Right atrium auricular region (tissue), 2 donors: ENCODE measurements at places on chromosomes 4 and X. TPM values are rescaled to one million over a fixed set of nuclear protein-coding genes. Genes with fewer than 3 reads are reported as not detected.

DNA sequence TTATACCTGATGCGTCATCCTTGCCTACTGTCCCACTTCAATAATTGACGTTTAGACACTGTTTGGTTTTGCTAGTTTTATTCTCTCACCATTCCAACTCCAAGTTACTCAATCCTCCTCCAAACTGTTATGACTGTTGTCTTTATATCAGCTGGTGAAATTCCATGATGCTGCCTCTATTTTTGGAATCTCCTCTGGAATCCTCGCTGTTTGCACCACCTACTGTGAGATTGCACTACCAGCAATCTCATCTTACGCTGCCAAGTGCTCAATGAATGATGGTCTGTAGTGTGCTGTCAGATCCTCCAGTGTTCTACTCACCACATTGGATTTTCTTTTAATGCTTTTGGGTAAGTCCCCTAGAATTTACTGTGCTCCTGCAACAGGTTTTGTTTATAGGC lies 13.2 kb upstream of the PCDH18 start:
- no peak overlapping the region for H3K27ac ChIP-seq
- H3K4me3 ChIP-seq = no peak overlapping the region
- no peaks in the 10 kb centered on the region for H3K27me3 ChIP-seq
- DNase-seq = no peak

Gene IL13RA2
- 0.47 TPM for total RNA-seq

Gene GATA1
- total RNA-seq = 0.20 TPM

Gene SPANXA2
- not detected for total RNA-seq

DNA sequence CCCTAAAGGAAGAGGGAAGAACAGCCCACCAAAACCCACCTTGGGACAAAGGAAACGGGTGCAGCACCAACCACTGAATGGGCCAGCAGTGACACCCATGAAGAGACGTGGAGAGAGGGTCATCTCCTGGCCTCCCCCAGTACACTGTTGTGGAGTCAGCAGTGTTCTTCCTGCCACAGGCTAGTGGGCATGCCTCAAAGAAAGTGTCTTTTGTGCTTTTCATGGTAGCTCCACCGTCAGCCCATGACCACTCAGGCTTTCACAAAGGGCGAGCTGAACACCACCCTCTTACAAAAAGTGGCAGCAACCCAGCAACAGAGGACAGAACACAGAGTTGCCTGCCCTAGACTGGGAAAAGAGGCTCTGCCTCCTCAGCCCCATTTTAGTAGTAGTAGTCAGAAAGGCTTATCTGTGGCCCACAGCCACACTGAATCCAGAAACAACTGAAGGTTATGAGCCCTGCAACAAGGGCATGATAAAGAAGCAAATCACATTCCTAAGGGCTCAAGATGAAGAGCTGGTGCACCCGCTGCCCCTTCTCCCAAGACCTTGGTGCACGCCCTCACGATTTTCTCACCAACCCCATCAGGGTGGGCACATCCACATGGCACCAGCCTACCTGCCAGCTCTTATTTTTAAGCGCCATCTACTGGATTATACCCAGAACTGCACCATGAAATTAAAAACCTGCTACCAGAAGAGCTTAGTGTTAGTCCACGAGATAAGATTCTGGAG lies 53.1 kb downstream of the RAB28 start:
- no peaks in the 10 kb centered on the region for H3K4me1 ChIP-seq
- no peaks in the 10 kb centered on the region for H3K27me3 ChIP-seq
- H3K36me3 ChIP-seq = no peaks in the 10 kb centered on the region
- H3K27ac ChIP-seq = no peak overlapping the region

DNA sequence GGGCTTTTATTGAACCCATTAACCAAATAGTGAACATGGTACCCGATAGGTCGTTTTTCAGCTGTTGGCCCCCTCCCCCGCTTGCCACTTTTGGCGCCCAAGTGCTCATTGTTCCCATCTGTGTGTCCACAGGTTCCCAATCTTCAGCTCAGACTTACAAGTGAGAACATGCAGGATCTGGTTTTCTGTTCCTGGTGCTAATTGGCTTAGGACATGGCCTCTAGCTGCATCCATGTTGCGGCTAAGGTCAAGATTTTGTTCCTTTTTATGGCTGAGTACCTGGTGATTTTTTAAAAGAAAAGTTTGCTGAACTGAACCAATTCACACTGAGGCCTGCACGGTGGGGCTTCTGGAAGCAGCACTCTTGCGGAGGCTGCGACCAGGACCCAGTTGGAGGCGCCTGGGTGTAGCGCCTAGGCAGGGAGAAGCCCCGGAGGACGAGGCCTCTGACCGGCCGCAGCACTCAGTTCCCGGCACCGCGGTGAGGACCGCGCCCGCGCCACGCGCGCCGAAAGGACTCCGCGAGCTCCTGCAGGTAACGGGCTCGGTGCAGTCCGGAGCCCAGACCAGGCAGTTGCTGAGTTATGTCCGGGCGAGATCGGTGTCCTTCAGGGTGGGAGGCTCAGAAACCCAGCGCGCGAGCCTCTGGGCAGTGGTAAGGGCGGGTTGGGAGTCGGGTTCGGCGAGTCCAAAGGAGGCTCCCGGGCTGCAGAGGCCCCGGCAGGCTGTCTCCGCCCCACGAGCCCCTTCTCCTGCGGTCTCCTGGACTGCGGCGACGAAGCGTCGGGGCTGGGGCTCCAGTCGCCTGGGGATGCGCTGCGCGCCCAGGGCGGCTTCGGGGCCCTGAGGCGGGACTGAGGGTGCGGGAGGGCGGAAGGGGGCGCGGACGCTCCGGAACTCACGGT lies 15.8 kb upstream of the SLC25A4 start:
- no peaks in the 10 kb centered on the region for H3K27me3 ChIP-seq
- H3K4me3 ChIP-seq = peak overlapping the region; percentile 62
- peak overlapping the region; percentile 97 for H3K27ac ChIP-seq

GRCh38 chr4:32840461-32841189 lies 2120.5 kb downstream of the PCDH7 start:
- H3K4me1 ChIP-seq = no peaks in the 10 kb centered on the region
- H3K36me3 ChIP-seq = no peaks in the 10 kb centered on the region
- no peak overlapping the region for H3K27ac ChIP-seq
- H3K4me3 ChIP-seq = no peak overlapping the region

GRCh38 chrX:153443476-153444332 lies 2.2 kb downstream of the TREX2 start:
- H3K27me3 ChIP-seq = no peaks in the 10 kb centered on the region
- H3K36me3 ChIP-seq = no peaks in the 10 kb centered on the region
- no peak for DNase-seq
- no peak overlapping the region for H3K4me3 ChIP-seq
- H3K27ac ChIP-seq = no peak overlapping the region

- H3K36me3 ChIP-seq = no peaks in the 10 kb centered on the region
- H3K4me3 ChIP-seq = no peak overlapping the region
- no peak for DNase-seq
- H3K27me3 ChIP-seq = no peaks in the 10 kb centered on the region
Measured at GRCh38 chr4:99091216-99091575, 2.6 kb upstream of the ADH5 start.

Gene MAGEC1
- not detected for total RNA-seq

DNA sequence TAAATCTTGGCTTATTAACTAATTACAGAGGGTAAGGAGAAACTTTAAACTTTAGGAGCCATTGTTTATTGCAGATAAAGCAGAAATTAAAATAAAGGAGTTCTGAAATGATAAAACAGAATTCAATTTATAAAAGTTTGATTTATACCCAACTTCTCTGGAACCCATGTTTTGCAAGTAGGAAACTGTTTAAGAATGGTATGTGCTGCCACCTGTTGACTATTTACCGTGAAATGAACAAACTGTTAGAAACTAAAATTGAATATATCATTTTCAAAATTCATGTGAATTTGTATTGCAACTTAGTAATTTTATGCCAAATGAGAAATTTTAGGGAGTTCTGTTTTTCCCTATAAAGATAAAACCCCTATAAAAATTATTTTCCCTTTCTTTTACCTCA lies 11.0 kb upstream of the TBC1D8B start:
- no peaks in the 10 kb centered on the region for H3K27me3 ChIP-seq
- no peak overlapping the region for H3K4me3 ChIP-seq
- H3K36me3 ChIP-seq = no peaks in the 10 kb centered on the region
- no peak for DNase-seq
- H3K27ac ChIP-seq = no peak overlapping the region

Gene TET2
- total RNA-seq = 16.2 TPM

Gene TKTL1
- total RNA-seq = 4.0 TPM

Gene XAGE1A
- total RNA-seq = not detected

DNA sequence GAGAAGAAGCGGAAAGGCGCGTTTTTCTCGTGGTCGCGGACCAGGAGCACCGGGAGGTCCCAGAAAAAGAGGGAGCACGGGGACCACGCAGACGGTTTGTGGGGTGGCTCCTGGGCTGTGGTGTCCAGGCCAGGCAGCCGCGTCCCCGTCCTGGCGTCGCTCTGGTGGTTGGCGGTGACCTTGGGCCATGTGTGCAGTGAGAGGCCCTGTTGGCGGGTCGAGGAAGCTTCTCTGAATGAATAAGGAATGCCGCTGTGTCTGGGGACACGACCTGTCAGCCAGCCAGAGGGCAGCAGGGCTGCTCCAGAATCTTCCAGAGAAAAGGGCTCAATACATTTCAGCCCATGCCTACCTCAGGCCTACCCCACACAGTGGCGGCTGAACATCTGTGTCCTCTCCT lies 24.3 kb upstream of the HGFAC start:
- no peaks in the 10 kb centered on the region for H3K4me1 ChIP-seq
- no peak overlapping the region for H3K4me3 ChIP-seq
- peaks cover 30% of the 10 kb centered on the region for H3K36me3 ChIP-seq

Gene PNCK
- 4.0 TPM for total RNA-seq

- no peak for DNase-seq
- no peak overlapping the region for H3K4me3 ChIP-seq
- H3K27ac ChIP-seq = no peak overlapping the region
- H3K36me3 ChIP-seq = no peaks in the 10 kb centered on the region
- H3K4me1 ChIP-seq = no peaks in the 10 kb centered on the region
Measured at GRCh38 chr4:103923551-103923950, 203.8 kb upstream of the TACR3 start.

DNA sequence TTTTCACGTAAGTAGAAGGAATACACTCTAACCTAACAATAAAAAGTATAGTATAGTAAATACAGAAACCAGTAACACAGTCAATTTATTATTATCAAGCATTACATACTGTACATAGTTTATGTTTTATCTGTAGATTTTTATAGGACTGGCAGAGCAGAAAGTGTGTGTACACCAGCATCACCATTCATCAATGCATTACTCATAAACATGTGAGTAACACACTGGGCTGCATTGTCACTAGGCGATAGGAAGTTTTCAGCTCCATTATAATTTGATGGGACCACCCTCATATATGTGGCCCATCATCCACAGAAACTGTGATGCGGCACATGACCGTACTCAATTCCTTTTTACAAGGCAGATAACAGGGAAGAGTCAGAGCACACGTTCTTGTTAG lies 137.8 kb upstream of the RBPJ start:
- no peak overlapping the region for H3K27ac ChIP-seq
- no peaks in the 10 kb centered on the region for H3K36me3 ChIP-seq
- no peak overlapping the region for H3K4me3 ChIP-seq
- H3K4me1 ChIP-seq = no peaks in the 10 kb centered on the region
- DNase-seq = no peak

- H3K4me3 ChIP-seq = no peak overlapping the region
- H3K27ac ChIP-seq = no peak overlapping the region
- H3K27me3 ChIP-seq = no peaks in the 10 kb centered on the region
Measured at GRCh38 chrX:104660092-104660491, 94.1 kb downstream of the IL1RAPL2 start.

- H3K36me3 ChIP-seq = no peaks in the 10 kb centered on the region
- no peak overlapping the region for H3K4me3 ChIP-seq
- H3K27me3 ChIP-seq = no peaks in the 10 kb centered on the region
- no peak overlapping the region for H3K27ac ChIP-seq
- H3K4me1 ChIP-seq = no peaks in the 10 kb centered on the region
- no peak for DNase-seq
Measured at GRCh38 chr4:54908763-54909162, 216.6 kb downstream of the KDR start.

Gene FRMPD4
- total RNA-seq = 1.2 TPM

- H3K4me1 ChIP-seq = no peaks in the 10 kb centered on the region
- no peak overlapping the region for H3K4me3 ChIP-seq
- H3K27ac ChIP-seq = no peak overlapping the region
- no peaks in the 10 kb centered on the region for H3K36me3 ChIP-seq
- no peaks in the 10 kb centered on the region for H3K27me3 ChIP-seq
- DNase-seq = no peak
Measured at GRCh38 chr4:107843391-107843790, 18.7 kb downstream of the SGMS2 start.
